ENCODE measurements at places on chromosomes 1 and 21.
A peak's percentile ranks its signal among the peaks of the same experiment; 100 is the strongest.

DNA sequence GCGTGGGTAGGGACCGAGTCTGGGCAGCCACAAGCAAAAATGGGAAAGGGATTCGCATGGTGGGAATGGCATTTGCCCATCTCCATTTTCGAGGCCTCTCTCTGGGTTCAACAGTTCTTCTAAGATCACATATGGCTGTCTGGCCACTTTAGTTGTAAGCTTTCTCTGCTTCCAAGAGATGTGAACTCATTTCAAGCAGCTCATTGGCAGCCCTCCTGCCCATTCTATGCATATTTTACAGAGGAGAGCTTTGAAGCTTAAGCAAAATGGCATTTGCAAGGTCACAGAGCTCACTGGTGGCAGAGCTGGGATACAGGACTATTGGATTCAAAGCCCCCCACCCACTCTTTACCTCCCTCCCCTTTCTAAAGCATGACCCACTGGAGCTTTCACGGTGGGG lies 93.7 kb downstream of the HHIPL2 start:
- peaks cover 2% of the 10 kb centered on the region for H3K27me3 ChIP-seq
- H3K36me3 ChIP-seq = no peaks in the 10 kb centered on the region
- no peak overlapping the region for H3K27ac ChIP-seq
- H3K4me1 ChIP-seq = peaks cover 4% of the 10 kb centered on the region
- DNase-seq = no peak
- no peak overlapping the region for H3K4me3 ChIP-seq

DNA sequence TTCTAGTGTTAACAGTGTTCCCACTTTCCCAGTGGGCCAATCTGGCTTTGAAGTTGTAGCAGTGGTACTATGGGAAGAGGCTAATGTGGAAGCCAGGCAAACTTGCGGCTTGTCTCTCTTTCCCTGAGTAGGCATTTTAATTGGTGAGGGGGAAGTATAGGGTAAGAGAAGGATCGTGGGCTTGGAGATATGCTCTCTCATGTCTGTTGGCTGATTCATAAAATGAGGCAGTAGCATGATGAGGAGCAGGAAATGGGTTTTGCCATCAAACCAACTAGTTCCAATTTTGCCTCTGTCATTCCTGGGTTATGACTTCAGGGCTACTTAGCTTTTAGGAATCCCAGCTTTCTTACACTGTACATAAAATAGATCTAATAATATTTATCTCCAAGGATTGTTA lies 12.1 kb downstream of the C8A start:
- no peak for DNase-seq
- no peak overlapping the region for H3K27ac ChIP-seq
- no peaks in the 10 kb centered on the region for H3K36me3 ChIP-seq
- H3K27me3 ChIP-seq = no peaks in the 10 kb centered on the region

DNA sequence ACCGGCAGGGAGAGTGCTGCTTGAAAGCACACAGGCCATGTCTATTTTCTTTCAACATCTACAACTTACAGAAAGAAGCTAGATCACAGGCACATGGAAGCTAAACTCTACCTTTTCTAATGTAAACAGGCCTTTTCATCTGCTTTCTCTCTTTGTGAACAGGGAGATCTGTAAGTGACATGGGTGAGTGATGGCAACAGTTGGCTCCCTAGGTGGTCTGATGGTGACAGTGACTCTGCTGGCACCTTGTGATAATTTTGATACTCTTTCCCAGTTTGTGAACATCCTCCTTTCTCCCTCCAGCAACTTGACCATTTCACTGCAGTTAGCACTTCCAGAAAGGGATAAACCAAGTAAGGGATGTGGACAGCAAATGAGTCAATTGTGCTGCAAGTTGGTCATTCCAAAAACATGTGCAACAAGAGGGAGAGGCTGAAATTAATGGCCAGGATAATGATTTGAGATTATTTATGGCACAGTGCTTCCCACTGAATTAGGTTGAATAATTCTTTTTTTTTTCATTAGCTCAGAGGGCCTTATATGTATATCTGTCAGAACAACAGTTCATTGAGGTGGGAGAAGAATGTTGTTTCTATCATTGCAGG lies 89.5 kb downstream of the XCL2 start:
- H3K27me3 ChIP-seq = no peaks in the 10 kb centered on the region
- no peak for DNase-seq
- no peaks in the 10 kb centered on the region for H3K4me1 ChIP-seq
- H3K27ac ChIP-seq = no peak overlapping the region
- no peaks in the 10 kb centered on the region for H3K36me3 ChIP-seq

- no peak for DNase-seq
- no peaks in the 10 kb centered on the region for H3K36me3 ChIP-seq
- H3K27me3 ChIP-seq = no peaks in the 10 kb centered on the region
- no peak overlapping the region for H3K27ac ChIP-seq
- H3K4me3 ChIP-seq = no peak overlapping the region
- no peaks in the 10 kb centered on the region for H3K4me1 ChIP-seq
These were observed 123.4 kb downstream of the AK5 start for GRCh38 chr1:77405186-77405585.

DNA sequence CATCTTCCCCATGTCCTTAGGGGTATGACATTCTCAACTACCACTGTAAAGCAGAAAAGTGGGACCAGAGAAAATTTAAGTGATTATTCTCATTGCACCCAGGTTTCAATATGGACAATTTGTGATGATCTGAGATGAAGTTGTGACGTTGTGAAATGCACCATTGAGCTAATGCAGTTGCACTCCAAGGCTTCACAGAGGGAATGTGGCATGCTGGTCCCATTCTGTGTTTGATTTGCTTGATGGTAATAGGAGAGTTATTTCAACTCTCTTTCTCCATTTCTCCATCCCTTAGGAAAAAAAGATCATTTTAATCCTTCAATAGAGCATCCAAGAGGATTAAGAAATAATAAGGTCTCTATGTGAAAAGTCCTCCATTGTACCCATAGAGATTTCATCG lies 136.6 kb downstream of the SLC30A10 start:
- no peaks in the 10 kb centered on the region for H3K27me3 ChIP-seq
- no peaks in the 10 kb centered on the region for H3K36me3 ChIP-seq
- no peaks in the 10 kb centered on the region for H3K4me1 ChIP-seq
- DNase-seq = no peak

GRCh38 chr1:43147625-43148327 lies 24.3 kb downstream of the EBNA1BP2 start:
- H3K27me3 ChIP-seq = peaks cover 28% of the 10 kb centered on the region
- no peaks in the 10 kb centered on the region for H3K36me3 ChIP-seq
- no peak overlapping the region for H3K27ac ChIP-seq
- no peak overlapping the region for H3K4me3 ChIP-seq
- no peaks in the 10 kb centered on the region for H3K4me1 ChIP-seq
- no peak for DNase-seq

DNA sequence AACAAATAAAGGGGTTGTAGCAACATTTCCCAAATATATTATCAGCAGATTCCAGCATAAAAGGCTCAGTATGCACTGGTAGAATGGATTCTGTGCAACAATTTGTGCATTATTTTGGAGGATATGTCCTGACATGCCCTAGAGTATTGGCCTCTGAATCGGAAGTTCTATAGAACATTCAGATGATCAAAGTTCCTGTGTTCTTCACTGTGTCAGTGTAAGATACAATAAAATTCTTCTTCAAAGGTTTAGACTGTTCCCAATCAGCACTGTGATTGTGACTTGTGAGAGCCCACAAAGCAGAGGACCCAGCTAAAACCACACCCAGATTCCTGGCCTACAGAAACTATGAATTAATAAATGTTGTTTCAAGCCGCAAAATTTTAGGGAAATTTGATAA lies 33.6 kb upstream of the GBP5 start:
- H3K27ac ChIP-seq = no peak overlapping the region
- no peaks in the 10 kb centered on the region for H3K27me3 ChIP-seq
- no peak for DNase-seq
- no peak overlapping the region for H3K4me3 ChIP-seq
- no peaks in the 10 kb centered on the region for H3K36me3 ChIP-seq

GRCh38 chr1:63148825-63149645 lies 173.3 kb upstream of the FOXD3 start:
- H3K27me3 ChIP-seq = peaks cover 16% of the 10 kb centered on the region
- no peaks in the 10 kb centered on the region for H3K4me1 ChIP-seq
- DNase-seq = peak; percentile 19
- H3K4me3 ChIP-seq = no peak overlapping the region
- H3K27ac ChIP-seq = no peak overlapping the region
- H3K36me3 ChIP-seq = no peaks in the 10 kb centered on the region

DNA sequence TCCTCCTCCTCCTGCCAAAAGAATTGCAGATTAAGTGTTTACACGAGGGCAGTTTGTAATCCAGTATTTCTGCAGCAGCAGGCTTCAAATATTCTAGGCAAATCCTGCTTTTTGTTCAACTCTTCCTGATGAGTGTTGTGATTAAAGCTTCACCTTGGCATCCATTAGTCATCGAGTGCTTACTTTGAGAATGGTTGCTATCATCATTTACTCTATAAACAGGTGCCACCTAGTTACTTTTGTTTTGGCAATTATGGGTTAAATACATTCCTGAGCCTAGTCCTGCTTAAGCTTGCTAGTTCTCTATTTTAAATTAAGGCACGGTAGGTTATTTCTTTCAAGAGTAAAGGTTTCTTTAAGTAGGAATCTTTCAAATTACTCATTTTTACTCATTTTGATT lies 20.3 kb downstream of the PDC start:
- H3K4me1 ChIP-seq = no peaks in the 10 kb centered on the region
- DNase-seq = no peak
- H3K36me3 ChIP-seq = no peaks in the 10 kb centered on the region

- no peaks in the 10 kb centered on the region for H3K27me3 ChIP-seq
- peaks cover 24% of the 10 kb centered on the region for H3K4me1 ChIP-seq
These were observed 2.1 kb upstream of the KLHDC9 start for GRCh38 chr1:161096015-161096414.

GRCh38 chr1:179883040-179883744 lies 1.1 kb downstream of the TOR1AIP1 start:
- peak overlapping the region; percentile 94 for H3K27ac ChIP-seq
- peak; percentile 63 for DNase-seq
- no peaks in the 10 kb centered on the region for H3K27me3 ChIP-seq
- peak overlapping the region; percentile 86 for H3K4me3 ChIP-seq

- H3K27me3 ChIP-seq = no peaks in the 10 kb centered on the region
- no peaks in the 10 kb centered on the region for H3K4me1 ChIP-seq
- H3K36me3 ChIP-seq = no peaks in the 10 kb centered on the region
These were observed 532.7 kb upstream of the OLFM3 start for GRCh38 chr1:102529446-102529845.

DNA sequence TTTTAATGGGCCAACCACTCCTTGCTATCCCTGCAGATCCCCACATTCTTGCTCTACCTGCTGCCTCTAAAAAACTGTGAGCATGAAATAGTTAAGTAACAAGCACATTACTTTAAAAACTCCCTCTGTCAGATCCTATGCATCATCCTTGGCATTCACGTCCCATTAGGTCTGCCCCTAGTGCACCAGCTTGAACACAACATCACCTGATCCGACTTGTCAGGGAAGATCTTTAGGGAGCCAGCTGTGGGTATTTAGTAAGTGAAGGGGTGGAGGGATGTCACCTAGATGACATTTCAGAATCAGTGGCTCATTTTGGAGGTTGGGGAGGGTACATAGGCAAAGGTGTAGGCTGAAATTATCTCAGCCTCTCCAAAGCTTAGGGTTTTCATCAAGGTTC lies 33.5 kb downstream of the RXRG start:
- H3K27ac ChIP-seq = no peak overlapping the region
- no peak overlapping the region for H3K4me3 ChIP-seq
- H3K36me3 ChIP-seq = no peaks in the 10 kb centered on the region
- H3K4me1 ChIP-seq = no peaks in the 10 kb centered on the region
- DNase-seq = no peak
- H3K27me3 ChIP-seq = peaks cover 72% of the 10 kb centered on the region

- no peak overlapping the region for H3K27ac ChIP-seq
- peaks cover 32% of the 10 kb centered on the region for H3K4me1 ChIP-seq
- no peak for DNase-seq
- H3K4me3 ChIP-seq = no peak overlapping the region
These were observed 16.1 kb downstream of the C1orf52 start for GRCh38 chr1:85243372-85243771.

- H3K36me3 ChIP-seq = no peaks in the 10 kb centered on the region
- no peak overlapping the region for H3K27ac ChIP-seq
- no peaks in the 10 kb centered on the region for H3K4me1 ChIP-seq
These were observed 228.4 kb upstream of the NRIP1 start for GRCh38 chr21:15293240-15293639.

GRCh38 chr1:201643835-201644104 lies 104.8 kb downstream of the NAV1 start:
- peaks cover 12% of the 10 kb centered on the region for H3K27me3 ChIP-seq
- no peak overlapping the region for H3K4me3 ChIP-seq

GRCh38 chr1:116871779-116872146 lies 38.0 kb upstream of the PTGFRN start:
- H3K36me3 ChIP-seq = no peaks in the 10 kb centered on the region
- no peak overlapping the region for H3K27ac ChIP-seq
- peaks cover 10% of the 10 kb centered on the region for H3K4me1 ChIP-seq
- H3K4me3 ChIP-seq = no peak overlapping the region
- DNase-seq = no peak

GRCh38 chr1:152328801-152329391 lies 3.9 kb upstream of the FLG start:
- no peak overlapping the region for H3K4me3 ChIP-seq
- H3K36me3 ChIP-seq = no peaks in the 10 kb centered on the region
- H3K4me1 ChIP-seq = no peaks in the 10 kb centered on the region
- peaks cover 14% of the 10 kb centered on the region for H3K27me3 ChIP-seq

- H3K4me3 ChIP-seq = no peak overlapping the region
- H3K36me3 ChIP-seq = no peaks in the 10 kb centered on the region
- no peak for DNase-seq
- H3K27ac ChIP-seq = no peak overlapping the region
These were observed 90.8 kb upstream of the TMPRSS2 start for GRCh38 chr21:41598561-41599431.

GRCh38 chr1:6588893-6589520 lies 9.2 kb downstream of the ZBTB48 start:
- no peak for DNase-seq
- H3K36me3 ChIP-seq = peaks cover 74% of the 10 kb centered on the region
- no peaks in the 10 kb centered on the region for H3K27me3 ChIP-seq
- no peak overlapping the region for H3K27ac ChIP-seq
- H3K4me1 ChIP-seq = no peaks in the 10 kb centered on the region
- no peak overlapping the region for H3K4me3 ChIP-seq

- H3K4me3 ChIP-seq = no peak overlapping the region
- no peaks in the 10 kb centered on the region for H3K4me1 ChIP-seq
- no peak overlapping the region for H3K27ac ChIP-seq
- H3K27me3 ChIP-seq = peaks cover 6% of the 10 kb centered on the region
- DNase-seq = no peak
- H3K36me3 ChIP-seq = no peaks in the 10 kb centered on the region
These were observed 36.4 kb upstream of the HHAT start for GRCh38 chr1:210292231-210292871.

DNA sequence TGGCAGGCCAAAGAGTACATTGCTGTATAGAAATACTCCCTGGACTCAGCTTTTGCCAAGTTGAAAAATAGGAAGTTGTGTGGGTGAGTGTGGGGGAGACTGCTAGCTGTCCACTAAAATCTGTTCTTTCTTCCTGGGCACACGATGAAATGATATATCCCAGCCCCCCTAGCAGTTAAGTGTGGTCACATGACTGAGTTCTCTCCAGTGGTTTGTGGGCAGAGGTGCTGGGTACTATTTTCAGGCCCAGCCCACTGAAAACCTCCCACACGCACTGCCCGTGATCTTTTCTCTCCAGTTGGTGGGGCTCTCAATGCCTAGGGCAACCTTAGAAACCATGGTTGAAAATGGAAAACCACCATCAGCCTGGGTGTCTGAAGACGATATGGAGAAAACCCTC lies 119.7 kb upstream of the LMO4 start:
- H3K27ac ChIP-seq = no peak overlapping the region
- DNase-seq = no peak
- H3K4me1 ChIP-seq = no peaks in the 10 kb centered on the region

Data from DND-41 (cell line).